ENCODE measurements at places on chromosomes 6 and 20.

- peak; percentile 67 for DNase-seq
Measured at GRCh38 chr6:43628393-43629103, 516 bp downstream of the GTPBP2 start.

DNA sequence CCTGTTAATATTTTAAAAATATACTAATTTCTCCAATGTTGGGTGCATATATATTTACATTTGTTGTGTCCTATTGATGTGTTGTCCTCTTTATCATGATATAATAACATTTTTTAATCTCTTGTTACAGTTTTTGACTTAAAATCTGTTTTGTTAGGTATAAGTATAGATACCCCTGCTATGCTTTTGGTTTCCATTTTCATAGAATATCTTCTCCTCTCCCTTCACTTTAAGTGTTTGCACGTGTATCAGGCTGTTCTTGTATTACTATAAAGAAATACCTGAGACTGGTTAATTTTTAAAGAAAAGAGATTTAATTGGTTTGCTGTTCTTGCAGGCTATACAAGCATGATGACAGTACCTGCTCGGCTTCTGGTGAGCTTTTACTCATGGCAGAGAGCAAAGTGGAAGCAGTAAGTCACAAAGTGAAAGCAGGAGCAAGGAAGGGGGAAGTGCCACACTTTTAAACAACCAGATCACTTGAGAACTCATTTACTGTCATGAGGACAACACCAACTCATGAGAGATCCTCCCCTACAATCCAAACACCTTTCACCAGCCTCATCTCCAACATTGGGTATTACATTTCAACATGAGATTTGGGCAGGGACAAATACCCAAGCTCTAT is 340.5 kb upstream of the SYNCRIP start:
- no peak for DNase-seq

DNA sequence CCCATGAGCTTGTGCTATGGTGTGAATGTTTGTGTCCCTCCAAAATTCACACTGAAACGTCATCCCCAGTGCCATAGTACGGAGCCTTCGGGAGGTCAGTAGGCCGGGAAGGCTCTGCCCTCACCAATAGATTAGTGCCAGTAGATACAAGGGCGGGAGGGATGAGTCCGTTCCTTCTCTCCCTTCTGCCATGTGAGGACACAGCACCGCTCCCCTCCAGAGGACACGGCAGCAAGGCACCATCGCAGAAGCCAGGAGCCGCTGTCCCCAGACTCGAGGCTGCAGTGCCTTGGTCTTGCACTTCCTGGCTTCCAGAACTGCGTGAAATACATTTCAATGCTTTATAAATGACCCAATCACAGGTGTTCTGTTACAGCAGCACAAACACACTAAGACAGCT is 39.2 kb upstream of the BHLHE23 start:
- no peak for DNase-seq

DNA sequence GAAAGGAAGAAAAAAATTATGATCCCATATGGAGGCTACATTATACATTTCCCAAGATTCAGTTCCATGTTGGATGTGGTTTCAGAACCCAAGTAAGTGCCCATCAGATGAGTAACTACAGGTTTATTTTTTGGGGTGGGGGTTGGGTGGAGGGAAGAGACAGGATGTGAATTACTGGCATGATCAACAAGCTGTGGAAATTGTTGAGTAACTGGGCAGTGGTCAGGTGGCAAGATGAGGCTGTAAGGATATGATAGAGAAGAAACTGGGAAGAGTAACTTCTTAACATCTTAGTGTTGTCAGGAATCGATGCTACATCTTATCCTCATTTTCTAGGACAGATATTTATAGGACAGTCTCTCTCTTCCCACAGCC is 153.5 kb downstream of the CFAP61 start:
- no peak for DNase-seq

DNA sequence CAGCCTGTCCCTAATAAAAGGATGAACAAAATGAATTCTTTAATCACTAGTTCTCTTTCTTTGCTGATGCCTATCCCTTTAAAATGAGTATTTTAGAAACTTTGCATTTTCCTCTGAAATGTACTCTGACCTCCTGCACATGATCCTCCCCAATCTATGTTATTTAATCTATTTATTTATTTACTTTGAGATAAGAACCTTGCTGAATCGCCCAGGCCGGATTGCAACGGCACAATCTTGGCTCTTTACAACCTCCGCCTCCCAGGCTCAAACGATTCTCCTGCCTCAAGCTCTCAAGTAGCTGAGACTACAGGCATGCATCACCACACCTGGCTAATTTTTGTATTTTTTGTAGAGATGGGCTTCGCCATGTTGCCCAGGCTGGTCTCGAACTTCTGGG is 27.9 kb downstream of the ADTRP start:
- no peak for DNase-seq

DNA sequence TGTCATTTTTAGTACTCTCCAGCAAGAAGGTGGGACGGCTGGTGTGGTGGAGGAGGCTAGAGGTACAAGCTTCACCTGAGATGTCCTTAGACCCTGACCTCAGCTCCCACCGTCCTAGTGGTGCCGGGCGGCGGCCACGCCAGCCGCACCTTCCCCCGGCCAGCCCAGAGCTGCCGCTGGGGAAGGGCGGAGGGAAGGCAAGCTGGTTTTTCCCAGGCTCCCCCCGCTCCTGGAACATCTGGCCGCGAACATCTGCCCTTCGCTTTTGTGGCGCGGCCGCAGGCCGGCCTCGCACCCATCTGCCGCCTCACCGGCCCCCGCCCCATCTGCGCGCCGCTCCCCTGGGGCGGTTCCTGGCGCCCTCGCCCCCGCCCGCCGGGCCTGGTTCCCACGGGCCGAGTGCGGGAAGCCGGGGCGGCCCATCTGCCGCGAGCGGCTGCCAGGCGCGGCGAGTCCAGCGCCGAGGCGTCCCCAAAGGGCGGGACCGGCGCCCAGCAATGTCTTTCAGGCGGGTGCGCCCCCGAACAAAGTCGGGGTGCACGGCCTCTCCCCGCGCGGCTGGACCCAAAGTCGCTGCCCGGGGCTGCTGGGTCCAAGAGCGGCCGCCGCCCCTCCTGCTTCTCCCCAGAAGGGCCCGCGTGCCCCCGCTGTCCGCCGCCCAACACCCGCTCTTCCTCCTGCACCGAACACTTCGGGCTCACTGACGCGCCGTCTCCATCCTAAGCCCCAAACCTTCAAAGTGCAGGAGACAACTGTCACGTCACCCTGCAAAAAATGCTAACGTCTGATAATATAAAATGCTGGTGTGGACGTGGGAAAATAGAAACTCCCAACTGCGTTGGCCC is 17.3 kb upstream of the ID1 start:
- no peak for DNase-seq

- DNase-seq, result no peak
Measured at GRCh38 chr6:151681433-151682059, 125.9 kb upstream of the ESR1 start.

DNA sequence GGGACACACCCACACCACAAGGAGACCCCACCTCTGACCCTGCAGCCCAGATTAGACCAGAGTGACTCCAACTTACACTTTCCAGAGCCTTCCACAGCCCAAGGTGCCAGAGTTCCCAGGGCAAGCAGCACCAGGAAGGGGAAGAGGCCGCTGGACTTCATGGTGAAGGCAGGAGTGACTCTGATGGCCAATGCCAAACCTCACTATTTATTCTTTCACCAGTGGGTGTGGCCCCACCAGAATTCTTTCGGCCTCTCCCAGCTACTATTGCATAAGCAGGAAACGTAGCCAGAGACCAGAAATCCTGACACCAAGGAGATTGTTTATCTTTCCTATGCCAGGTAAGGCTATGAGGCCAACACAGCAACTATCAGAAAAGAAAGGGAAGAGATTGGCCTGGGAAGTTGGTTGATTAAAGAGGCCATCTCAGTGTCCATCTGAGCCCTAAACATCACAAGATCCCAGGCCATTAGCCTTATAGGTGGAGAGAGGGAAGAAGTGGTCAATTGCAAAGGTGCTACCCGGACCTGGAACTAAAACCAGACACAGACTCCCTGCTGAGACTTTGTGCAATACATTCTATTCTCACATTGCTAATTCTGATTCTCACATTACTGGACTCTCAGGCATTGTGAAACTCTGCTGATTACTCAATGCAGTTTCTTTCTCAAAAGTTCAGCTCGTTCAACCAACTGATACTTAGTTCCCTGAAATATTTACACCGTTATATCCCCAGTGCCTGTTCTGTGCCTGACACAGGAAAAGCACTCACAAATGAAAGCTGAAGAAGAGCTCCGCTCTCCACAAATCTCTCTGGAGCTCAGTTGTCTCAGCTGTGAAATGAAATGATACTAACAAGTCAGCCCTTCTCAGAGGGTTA is at the start of gene SLPI:
Gene SLPI, minus strand, starts transcription at position 182 of the 880 bp plus-strand sequence. Its CDS starts 21 bp downstream, at position 161.
- no peak for DNase-seq

DNA sequence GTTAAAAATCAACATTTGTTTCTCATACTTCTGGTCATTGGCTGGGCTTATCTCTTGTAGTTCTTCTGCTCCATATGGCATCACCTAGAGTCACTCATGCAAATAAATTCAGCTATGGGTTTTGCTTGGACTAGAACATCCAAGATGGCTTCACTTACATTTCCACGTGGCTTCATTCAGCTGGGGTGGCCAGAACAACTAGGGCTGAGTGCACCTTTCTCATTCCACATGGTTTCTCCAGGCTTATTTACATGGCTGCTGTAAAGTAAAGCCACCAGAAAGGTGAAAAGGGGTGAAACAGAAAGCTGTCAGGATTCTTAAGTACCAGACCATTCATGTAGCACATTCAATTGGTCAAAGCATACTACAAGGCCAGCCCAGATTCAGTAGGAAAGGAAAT is 151.1 kb upstream of the BMP2 start:
- DNase-seq, result no peak

Data from left kidney (tissue), 8 donors.